ENCODE measurements at places on chromosomes 16 and 17. TPM values are rescaled to one million over a fixed set of nuclear protein-coding genes. Genes with fewer than 3 reads are reported as not detected.

- no peak overlapping the region for H3K4me3 ChIP-seq
- peaks cover 4% of the 10 kb centered on the region for H3K27me3 ChIP-seq
- H3K36me3 ChIP-seq: no peaks in the 10 kb centered on the region
- DNase-seq: no peak
- H3K27ac ChIP-seq: no peak overlapping the region
- H3K4me1 ChIP-seq: peaks cover 2% of the 10 kb centered on the region
Observed at GRCh38 chr16:50731989-50732832, 9.7 kb upstream of the CYLD start.

- no peaks in the 10 kb centered on the region for H3K27me3 ChIP-seq
- no peaks in the 10 kb centered on the region for H3K36me3 ChIP-seq
- no peak overlapping the region for H3K4me3 ChIP-seq
- no peak overlapping the region for H3K27ac ChIP-seq
- H3K4me1 ChIP-seq: peaks cover 31% of the 10 kb centered on the region
Observed at GRCh38 chr16:69191136-69191535, 4.2 kb downstream of the SNTB2 start.

DNA sequence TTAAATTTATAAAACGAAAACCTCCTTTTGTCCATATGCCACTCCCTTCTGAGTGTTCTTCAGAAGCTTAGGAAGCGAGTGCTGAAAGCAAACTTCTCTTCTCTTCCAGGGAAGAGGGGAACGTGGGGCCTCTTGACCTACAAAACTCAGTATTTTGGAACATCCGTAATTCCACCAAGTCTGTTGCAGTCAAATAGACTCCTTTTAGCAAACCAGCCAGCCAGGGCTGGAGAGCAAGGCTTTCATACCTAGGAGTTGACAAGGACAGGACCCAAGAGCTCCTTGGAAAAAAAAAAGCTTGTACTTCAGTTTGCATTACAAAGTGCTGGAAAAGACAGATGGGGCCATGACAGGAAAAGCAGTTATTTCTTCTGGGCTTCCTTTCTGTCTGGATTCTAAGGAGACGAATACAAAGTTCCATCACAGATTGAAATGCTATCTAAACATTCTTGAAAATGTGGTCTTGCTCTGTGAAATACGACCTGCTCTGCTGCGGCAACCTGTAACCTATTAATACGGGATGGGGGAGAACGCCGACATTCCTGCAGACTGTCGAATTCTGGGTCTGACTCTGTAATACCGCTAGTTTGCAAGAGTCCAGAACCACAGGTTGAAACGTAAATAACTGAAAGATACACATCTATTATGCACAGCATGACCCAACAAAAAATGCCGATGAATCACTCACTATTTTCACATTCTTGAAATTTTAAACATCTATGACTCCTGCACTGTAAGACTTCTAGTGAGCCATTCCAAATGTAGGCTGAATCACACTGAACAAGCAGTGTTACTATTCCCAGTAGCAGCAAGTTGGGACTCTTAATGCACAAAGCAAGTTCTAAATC lies 20.6 kb downstream of the VPS53 start:
- H3K36me3 ChIP-seq: peaks cover 19% of the 10 kb centered on the region
- no peak overlapping the region for H3K4me3 ChIP-seq
- no peaks in the 10 kb centered on the region for H3K27me3 ChIP-seq
- H3K27ac ChIP-seq: no peak overlapping the region
- H3K4me1 ChIP-seq: peaks cover 15% of the 10 kb centered on the region

MMP2 gene
- 422 TPM for total RNA-seq

GRCh38 chr17:40621019-40621418 lies 26.6 kb downstream of the SMARCE1 start:
- peaks cover 2% of the 10 kb centered on the region for H3K27me3 ChIP-seq
- H3K36me3 ChIP-seq: no peaks in the 10 kb centered on the region
- H3K4me3 ChIP-seq: no peak overlapping the region
- H3K27ac ChIP-seq: no peak overlapping the region
- H3K4me1 ChIP-seq: peaks cover 10% of the 10 kb centered on the region

SEBOX gene
- total RNA-seq: not detected

- peaks cover 21% of the 10 kb centered on the region for H3K4me1 ChIP-seq
- peaks cover 15% of the 10 kb centered on the region for H3K36me3 ChIP-seq
- H3K27me3 ChIP-seq: peaks cover 12% of the 10 kb centered on the region
- H3K4me3 ChIP-seq: no peak overlapping the region
- DNase-seq: no peak
Observed at GRCh38 chr16:89253548-89254287, 36.2 kb downstream of the ZNF778 start.

- H3K27ac ChIP-seq: no peak overlapping the region
- H3K36me3 ChIP-seq: no peaks in the 10 kb centered on the region
- no peak overlapping the region for H3K4me3 ChIP-seq
- H3K4me1 ChIP-seq: no peaks in the 10 kb centered on the region
- peaks cover 2% of the 10 kb centered on the region for H3K27me3 ChIP-seq
Observed at GRCh38 chr16:85697431-85697830, 8.7 kb upstream of the GINS2 start.

PSMB10 gene
- 15.3 TPM for total RNA-seq

DNA sequence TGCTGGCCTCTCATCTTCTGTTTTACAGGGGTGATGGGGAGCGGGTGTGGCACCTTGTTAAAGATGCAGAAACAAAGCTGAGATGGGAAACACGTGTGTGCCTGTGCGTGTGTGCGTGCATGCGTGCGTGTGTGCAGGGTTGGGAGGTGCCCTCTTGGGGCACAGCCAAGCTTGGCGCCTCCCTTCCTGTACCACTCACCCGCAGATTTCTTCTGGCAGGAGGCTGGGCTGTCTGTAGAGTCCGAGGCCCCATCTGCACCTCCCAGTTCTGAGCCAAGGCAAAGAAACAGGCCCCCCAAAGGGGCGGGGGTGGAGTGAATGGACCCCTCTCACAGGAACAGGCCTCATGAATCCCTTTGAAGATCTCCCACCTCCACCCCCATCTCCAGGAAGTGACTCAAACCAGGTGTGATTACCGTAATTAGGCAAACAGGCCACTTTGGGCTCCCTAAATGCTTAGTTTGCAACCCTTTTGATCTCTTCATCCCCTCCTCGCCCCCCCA lies 20.9 kb downstream of the TNS4 start:
- H3K27ac ChIP-seq: no peak overlapping the region
- no peak overlapping the region for H3K4me3 ChIP-seq
- H3K27me3 ChIP-seq: peaks cover 13% of the 10 kb centered on the region
- DNase-seq: no peak
- no peaks in the 10 kb centered on the region for H3K36me3 ChIP-seq

PCGF2 gene
- 79.4 TPM for total RNA-seq

GRCh38 chr17:14205992-14206461 lies 30.6 kb downstream of the CDRT15 start:
- H3K27me3 ChIP-seq: peaks cover 6% of the 10 kb centered on the region
- no peak overlapping the region for H3K4me3 ChIP-seq
- peaks cover under 1% of the 10 kb centered on the region for H3K4me1 ChIP-seq
- DNase-seq: no peak
- H3K36me3 ChIP-seq: peaks cover 24% of the 10 kb centered on the region
- H3K27ac ChIP-seq: no peak overlapping the region

DNA sequence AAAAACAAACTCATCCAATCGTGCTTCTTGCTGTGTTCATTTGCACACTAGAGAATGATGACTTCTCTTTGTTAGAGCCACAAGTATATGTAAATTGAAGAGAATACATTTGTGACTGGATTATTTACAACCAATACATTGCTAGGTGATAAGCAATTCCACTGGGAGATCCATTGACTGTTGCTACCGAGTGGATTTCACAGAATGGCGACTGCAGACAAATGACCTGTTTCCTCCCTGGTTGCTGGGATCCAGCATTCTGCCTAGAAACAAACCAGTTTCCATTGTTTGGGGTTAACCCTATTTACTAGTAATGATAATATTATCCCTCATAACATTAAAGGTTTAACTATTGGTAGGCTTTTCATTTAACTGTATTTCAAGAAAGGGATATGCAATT lies 36.9 kb upstream of the CPHXL start:
- peaks cover 6% of the 10 kb centered on the region for H3K27me3 ChIP-seq
- H3K36me3 ChIP-seq: no peaks in the 10 kb centered on the region
- DNase-seq: no peak

DNA sequence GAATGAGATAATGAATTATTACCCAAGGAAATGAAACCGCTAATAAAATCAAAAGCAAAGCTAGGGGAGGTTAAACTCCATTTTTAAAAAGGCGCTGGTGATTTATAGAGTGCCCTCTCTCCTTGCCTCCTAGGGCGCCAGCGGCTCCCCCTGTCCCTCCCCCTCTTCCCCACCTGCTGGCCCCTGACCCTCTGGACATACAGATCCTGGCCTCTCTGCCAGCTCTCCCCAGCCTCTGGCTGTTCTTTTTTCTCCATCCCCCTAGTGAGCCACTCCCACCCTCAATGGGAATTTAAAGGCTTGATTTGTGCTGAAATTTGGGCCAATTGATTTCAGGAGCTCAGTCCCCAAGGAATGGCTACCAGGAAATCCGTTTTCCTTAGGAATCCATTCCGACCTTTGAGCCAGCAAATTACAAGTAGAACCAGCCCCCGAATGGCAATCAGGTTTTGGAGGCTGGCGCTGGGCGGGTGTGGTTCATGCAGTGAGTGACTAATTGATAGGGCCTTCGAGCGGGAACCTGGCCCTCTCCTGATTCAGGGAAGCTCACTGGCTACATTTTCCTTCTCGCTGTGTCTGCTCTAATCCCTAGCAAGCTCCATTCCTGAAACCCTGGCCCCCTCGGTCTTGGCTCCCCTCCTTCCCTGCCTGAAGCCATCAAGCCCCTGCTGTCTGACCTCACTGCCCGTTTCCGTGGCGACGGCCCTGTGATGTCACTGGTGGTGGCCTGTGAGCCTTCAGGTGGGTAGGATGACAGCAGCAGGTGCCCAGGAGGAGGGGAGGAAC lies 141.9 kb upstream of the SDK2 start:
- no peaks in the 10 kb centered on the region for H3K36me3 ChIP-seq
- no peak overlapping the region for H3K4me3 ChIP-seq
- H3K4me1 ChIP-seq: peaks cover 8% of the 10 kb centered on the region
- H3K27me3 ChIP-seq: peaks cover 5% of the 10 kb centered on the region
- no peak overlapping the region for H3K27ac ChIP-seq

DNA sequence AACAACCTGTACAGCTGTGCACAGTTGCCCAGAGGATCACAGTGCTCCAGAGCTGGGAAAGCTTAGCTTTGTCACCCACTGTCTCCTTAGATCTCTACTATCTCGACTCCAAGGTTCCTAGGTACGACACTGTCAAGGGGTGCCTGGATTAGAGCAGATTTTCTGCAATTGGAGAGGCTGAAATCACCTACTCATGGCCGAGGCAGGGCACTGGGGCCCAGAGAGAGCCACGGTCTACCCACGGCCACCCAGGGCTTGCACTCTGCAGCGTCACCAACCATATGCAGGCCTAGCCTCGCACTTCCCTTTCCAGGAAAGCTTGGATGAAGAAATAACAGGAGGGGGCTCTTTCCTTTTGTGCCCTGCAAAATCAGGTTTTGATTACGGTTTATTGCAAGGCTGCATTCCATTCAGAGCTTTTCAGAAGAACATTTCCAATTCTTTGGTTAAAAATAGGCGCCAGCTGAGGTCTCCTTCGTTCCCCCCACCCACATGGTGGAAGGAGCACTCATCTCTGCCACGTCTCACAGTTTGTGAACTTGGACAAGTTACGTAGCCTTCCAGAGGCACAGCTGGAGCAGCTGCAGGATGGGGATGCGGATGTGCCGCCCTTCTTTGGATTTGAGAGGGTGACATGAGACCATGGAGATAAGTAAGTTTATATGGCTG lies 80.0 kb downstream of the IRX5 start:
- H3K27me3 ChIP-seq: peaks cover 16% of the 10 kb centered on the region
- H3K4me3 ChIP-seq: no peak overlapping the region
- H3K4me1 ChIP-seq: peaks cover 25% of the 10 kb centered on the region
- no peak overlapping the region for H3K27ac ChIP-seq
- DNase-seq: no peak

DNA sequence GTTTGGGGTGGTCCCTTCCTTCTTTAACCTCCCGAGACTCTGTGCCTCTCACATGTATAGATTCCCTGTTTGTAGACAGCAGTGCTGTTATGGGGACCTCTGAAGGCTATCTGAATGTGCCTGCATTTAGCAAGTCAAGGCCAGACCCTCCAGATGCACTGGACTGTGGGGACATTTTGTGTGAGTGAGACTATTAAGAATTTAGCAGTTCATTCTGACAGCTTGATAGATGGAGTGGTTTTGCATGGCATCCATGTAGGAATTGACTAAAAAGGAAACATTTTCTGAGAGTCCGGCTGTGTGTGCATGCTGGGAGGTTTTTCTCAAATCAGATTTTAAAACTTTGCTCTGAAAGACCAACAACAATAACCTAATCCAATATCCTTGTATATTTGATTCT lies 226.3 kb downstream of the MSI2 start:
- DNase-seq: no peak
- H3K4me3 ChIP-seq: no peak overlapping the region
- no peak overlapping the region for H3K27ac ChIP-seq
- H3K36me3 ChIP-seq: peaks cover 8% of the 10 kb centered on the region
- peaks cover 27% of the 10 kb centered on the region for H3K4me1 ChIP-seq

GRCh38 chr17:66519154-66519553 lies 216.7 kb downstream of the PRKCA start:
- H3K36me3 ChIP-seq: no peaks in the 10 kb centered on the region
- H3K4me3 ChIP-seq: no peak overlapping the region

DNA sequence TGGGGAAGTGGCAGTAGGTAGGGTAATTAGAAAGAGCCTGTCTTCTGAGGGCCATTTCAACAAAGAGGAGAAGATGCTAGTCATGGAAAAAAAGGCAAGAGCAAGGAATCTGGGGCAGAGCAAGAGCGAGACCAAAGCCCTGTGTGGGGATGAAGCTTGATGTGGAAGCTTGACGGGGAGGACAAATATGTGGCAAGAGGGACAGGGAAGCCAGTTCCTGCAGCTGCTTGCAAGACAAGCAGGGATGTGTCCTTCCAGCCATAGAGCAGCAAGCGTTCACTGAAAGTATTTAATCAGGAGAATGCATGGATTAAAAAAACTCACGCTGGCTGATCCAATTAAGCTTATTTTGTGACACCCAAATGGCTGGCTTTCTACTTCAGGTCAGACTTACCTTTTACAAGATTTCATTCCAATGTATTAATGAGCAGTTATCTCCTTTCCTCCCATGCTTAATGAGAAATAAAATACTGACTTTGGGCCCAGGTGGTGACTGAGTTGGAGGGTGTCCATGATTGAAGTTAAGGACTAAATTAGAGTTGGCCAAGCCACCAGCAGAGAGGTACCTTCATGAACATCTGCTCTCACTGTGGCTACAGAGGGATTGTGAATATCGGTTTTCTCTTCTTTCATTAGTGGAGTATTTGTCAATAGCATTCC lies 76.8 kb downstream of the ABCA8 start:
- H3K27me3 ChIP-seq: no peaks in the 10 kb centered on the region
- no peak overlapping the region for H3K27ac ChIP-seq
- peaks cover 15% of the 10 kb centered on the region for H3K36me3 ChIP-seq
- no peak overlapping the region for H3K4me3 ChIP-seq

DNA sequence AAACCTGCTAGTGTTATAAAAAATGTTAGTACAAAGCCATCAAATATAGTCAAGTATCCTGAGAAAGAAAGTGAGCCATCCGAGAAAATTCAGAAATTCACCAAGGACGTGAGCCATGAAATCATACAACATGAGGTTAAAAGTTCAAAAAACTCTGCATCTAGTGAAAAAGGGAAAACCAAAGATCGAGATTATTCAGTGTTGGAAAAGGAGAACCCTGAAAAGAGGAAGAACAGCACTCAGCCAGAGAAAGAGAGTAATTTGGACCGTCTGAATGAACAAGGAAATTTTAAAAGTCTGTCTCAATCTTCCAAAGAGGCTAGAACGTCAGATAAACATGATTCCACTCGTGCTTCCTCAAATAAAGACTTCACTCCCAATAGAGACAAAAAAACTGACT lies 31.7 kb downstream of the RBBP6 start:
- H3K4me1 ChIP-seq: no peaks in the 10 kb centered on the region
- H3K4me3 ChIP-seq: peak overlapping the region; percentile 49
- H3K27ac ChIP-seq: no peak overlapping the region
- no peak for DNase-seq
- peaks cover 3% of the 10 kb centered on the region for H3K27me3 ChIP-seq

CHST5 gene
- 0.13 TPM for total RNA-seq

All from endothelial cell (in vitro differentiated cells).